Head of caudate nucleus (tissue), 42 donors: ENCODE measurements at places on chromosomes 13 and 19.

GRCh38 chr13:113117335-113117872, 5.2 kb upstream of the F10 start:
- DNase-seq: no peak

DNA sequence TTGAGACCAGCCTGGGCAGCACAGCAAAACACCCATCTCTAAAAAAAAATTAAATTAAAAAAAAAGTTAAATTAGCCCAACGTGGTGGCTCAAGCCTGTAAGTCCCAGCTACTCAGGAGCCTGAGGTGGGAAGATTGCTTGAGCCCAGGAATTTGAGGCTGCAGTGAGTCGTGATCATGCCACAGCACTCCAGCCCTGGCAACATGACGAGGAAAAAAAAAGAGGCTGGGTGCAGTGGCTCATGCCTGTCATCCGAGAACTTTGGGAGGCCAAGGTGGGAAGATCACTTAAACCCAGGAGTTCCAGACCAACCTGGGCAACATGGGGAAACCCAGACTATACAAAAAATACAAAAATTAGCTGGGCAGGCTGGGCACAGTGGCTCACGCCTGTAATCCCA, 2.2 kb upstream of the TMEM161A start:
- DNase-seq: no peak

GRCh38 chr13:29730253-29730652, 120.2 kb downstream of the UBL3 start:
- DNase-seq: no peak

GRCh38 chr13:95118541-95119324, 182.5 kb downstream of the ABCC4 start:
- no peak for DNase-seq

- no peak for DNase-seq
Observed at GRCh38 chr19:45173816-45174215, 4.2 kb downstream of the TRAPPC6A start.

GRCh38 chr19:14150041-14150769, 13.8 kb upstream of the ASF1B start:
- DNase-seq: no peak

- DNase-seq: peak; percentile 21
Observed at GRCh38 chr13:44237276-44237767, 136.3 kb upstream of the SERP2 start.

DNA sequence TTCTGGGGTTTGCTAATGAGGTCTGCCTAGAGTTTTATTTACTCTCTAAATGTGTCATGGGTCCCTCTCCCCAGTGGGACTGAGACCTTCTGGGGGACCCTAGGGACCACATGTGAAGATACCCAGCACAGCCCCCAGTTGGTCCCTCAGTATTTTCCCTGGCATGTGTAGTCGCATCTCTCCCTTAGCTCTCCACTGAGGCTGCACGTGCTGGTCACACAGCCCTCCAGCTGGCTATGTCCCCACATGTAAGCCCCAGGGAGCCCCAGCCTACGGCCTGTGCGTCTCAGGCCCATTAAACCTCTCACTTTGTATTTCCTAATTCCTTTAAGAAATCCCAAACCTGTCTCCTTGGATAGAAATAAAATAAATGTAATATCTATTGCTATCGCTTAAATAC, 189.6 kb upstream of the TSHZ3 start:
- no peak for DNase-seq

- DNase-seq: no peak
Observed at GRCh38 chr19:35784503-35785338, 9.4 kb downstream of the ARHGAP33 start.
